ENCODE measurements at places on chromosomes 7 and 10.

- no peak for DNase-seq
Measured at GRCh38 chr10:97463363-97464132, 17.6 kb downstream of the ZDHHC16 start.

DNA sequence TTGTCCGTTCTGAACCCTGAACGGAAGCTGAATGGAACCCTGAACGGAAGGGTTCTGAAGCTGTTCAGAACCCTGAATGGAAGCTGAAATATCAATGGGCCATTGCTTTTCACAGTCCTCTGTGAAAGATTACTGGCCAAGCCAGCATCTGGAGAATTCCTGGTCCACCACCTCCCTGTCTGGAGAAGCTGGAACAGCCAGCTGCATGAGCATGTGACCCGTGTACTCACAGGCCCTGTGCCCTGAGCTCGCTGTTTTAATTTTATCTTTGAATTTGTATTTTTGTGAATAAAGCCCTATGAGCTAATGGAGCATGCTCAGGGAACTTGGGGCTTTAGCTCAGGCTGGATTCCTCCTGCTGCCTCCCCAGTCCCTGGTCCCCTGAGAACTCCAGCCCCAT is 37.2 kb downstream of the HTRA1 start:
- DNase-seq, result no peak

DNA sequence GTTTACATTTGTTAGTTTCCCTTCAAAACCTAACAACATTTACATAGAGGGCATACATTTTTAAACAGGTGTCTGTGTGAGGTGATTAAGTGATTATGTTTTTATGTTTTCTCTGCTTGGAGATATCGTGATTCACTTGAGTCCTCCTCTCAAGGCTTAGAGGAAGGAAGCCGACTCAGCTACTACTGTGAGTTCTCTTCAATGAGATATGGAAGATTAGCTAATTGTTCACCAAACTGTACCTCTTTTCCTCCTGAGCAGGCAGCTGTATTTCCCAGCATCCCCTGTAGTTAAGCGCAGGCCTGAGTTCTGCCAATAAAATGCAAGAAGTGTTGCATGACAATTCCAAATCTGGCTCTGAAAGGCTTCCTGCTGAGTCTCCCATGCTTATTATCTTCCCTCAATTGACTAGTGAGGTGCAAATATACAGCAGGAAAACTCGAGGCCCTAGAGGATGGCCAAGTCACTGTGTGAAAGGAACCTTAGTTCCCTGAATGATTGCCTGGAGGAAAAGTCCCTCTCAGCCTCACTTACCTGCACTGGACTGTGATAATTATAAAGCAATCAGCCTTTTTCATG is 528.7 kb downstream of the GRM8 start:
- no peak for DNase-seq

DNA sequence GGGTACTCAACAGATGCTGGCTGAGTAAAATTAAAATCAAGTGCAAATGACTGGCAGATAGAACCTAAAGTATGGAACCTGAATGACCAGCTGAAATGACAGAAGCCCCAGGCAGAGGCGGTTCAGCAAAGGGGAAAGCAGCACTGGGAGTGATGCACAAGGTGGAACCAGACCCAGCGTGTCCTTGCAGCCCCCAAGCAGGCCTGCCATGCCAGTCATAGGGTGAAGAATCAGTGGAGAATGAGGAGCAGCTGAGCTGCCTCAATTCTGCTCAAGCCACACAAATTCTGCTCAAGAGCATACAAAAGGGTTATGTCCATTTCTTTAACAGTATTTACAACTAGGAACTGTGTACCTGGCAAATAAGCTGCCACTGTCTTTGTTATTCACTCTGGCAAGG is 8.7 kb downstream of the ACTR1A start:
- no peak for DNase-seq

- DNase-seq, result no peak
Measured at GRCh38 chr10:60453036-60453435, 63.4 kb upstream of the ANK3 start.

- DNase-seq, result no peak
Measured at GRCh38 chr10:132065491-132066105, at the start of gene JAKMIP3. TSS of gene JAKMIP3 (plus strand) at chr10:132065946. CDS start at chr10:132104809, 38,863 bp downstream.

GRCh38 chr7:27576360-27576944 is 86.2 kb downstream of the HIBADH start:
- DNase-seq, result no peak

DNA sequence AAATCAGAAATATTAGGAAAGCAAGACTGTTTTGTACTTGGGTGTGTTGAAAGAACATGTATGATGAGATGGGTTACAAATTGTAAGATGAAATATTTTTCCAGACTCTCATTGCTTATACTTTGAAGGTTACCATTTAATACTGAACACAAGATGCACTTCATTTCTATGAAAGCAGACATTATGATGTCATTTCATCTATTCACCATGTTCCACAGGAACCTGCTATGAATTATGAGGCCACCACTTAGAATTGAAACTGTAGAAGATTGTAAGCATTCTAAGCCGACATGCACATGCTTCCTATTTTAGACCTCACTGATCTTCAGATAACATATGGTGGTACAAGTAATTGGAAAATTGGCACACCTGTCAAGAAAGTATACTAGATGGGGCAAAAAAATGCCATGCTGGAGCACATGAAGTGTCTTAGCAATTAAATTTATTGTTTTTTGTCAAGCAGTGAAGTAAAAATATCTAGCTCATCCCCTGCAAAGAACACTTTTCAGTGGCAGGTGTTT is 195.0 kb downstream of the PHF14 start:
- no peak for DNase-seq

GRCh38 chr7:142152076-142152475 is 40.6 kb downstream of the MGAM2 start:
- no peak for DNase-seq

DNA sequence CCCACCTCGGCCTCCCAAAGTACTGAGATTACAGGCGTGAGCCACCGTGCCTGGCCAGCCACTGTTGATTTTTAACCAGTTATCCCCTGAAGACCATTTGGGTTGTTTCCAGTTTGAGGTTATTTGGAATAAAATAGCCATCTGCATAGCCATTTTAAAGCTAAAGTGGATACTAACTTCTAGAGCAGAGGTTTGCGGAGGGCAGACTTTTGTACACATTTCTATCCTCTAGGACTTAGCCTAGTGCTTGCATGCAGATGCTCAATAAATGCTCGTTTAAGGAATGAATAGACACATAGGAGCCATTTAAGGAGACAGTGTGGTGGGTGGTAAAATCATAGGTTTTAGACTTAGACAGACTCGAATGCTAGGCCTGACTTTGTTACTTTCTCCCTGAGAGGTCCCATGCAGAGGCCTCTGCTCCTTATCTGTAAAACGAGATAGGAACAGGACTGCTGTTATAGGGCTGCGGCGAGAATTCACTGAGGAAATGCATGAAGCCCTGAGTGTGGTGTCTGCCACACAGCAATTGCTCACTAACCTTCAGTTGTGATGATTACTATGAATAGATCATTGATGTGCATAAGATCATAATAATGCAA is 75.9 kb downstream of the PFKFB3 start:
- DNase-seq, result no peak

DNA sequence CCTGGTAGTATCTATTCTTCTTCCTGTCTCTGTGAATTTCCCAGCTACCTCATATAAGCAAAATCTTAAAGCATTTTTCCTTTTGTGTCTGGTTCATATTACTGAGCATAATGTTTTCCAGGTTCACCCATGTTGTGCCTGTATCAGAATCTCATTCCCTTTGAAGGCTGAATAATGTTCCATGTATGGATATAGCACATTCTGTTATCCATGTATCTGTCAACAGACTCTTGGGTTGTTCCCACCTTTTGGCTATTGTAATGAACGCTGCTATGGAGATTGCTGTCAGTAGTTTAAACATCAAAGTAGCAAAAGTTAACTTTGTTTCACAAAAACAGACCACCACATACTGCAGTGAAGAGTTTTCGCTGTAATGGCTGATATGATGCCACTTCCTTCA is 99.9 kb downstream of the NSUN6 start:
- DNase-seq, result no peak

GRCh38 chr7:82317760-82318159 is 125.8 kb downstream of the CACNA2D1 start:
- DNase-seq, result no peak

DNA sequence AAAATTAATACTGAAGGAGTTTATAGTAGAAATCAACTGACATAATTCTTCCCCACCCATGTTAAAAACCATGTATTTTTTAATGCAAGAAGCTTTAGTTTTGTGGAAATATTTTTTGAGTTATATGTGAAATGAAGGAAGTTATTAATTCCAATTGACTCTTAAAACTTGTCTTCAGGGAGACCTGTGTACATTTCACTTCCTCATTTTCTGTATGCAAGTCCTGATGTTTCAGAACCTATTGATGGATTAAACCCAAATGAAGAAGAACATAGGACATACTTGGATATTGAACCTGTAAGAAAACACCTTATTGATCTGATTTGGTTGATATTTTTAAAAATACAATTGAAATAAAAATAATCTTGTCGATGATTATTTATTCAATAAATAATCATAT is 33.3 kb downstream of the CD36 start:
- DNase-seq, result no peak

DNA sequence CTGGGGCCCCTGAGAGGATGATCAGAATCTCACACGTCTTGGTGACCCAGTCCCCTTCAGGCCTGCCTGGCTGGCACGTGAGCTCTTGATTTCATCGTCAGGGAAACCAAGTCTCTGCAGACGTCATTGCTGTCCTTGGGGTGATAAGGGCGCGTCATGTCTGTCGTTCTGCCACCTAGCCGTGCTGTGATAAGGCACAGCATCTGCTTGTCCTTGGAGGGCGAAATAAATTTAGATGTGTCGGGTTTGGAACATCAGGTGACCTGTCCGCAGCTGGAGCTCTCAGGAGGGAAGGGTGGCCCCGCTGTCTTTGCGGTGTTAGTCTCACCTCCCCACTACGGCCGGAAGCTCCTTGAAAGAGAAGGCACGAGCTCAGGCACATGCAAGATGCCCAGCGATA is 129.2 kb downstream of the GRK5 start:
- DNase-seq, result no peak

GRCh38 chr7:66907731-66908130 is 13.3 kb upstream of the TMEM248 start:
- no peak for DNase-seq

DNA sequence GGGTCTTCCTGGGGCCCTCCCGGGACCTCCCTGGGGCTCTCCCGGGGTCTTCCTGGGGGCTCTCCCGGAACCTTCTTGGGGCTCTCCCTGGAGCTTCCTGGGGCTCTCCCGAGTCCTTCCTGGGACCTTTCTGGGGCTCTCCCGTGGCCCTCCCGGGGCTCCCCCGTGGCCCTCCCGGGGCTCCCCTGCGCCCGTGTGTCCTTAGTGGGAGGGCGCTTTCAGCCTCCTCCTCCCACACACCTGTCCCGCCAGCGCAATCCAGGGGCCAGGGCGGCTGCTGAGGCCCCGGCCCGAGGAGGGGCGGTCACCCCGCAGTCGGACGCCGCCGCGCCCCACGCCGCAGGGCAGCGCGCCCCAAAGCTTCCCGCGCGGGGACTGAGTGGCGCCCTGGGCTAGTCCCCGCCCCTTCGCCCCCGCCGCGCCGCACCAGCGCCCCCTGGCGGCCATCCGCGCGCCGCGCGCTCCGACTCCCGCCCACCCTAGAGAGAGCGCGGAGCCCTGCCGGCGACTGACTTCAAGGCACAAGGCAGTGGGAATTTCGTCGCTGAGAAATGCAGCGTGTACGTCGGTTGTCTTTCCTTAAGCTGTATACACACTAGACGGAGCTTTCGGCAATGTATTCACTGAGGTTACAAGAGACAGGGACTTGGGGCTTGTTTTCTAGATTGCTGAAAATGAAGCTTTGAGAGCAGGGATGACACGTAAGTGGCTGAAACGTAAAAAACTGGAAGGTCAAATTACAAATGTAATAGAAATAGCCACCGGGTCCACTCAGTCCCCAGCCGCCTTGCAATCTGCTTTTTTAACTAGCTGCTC is 47.1 kb downstream of the INSIG1 start:
- DNase-seq, result peak; percentile 65

DNA sequence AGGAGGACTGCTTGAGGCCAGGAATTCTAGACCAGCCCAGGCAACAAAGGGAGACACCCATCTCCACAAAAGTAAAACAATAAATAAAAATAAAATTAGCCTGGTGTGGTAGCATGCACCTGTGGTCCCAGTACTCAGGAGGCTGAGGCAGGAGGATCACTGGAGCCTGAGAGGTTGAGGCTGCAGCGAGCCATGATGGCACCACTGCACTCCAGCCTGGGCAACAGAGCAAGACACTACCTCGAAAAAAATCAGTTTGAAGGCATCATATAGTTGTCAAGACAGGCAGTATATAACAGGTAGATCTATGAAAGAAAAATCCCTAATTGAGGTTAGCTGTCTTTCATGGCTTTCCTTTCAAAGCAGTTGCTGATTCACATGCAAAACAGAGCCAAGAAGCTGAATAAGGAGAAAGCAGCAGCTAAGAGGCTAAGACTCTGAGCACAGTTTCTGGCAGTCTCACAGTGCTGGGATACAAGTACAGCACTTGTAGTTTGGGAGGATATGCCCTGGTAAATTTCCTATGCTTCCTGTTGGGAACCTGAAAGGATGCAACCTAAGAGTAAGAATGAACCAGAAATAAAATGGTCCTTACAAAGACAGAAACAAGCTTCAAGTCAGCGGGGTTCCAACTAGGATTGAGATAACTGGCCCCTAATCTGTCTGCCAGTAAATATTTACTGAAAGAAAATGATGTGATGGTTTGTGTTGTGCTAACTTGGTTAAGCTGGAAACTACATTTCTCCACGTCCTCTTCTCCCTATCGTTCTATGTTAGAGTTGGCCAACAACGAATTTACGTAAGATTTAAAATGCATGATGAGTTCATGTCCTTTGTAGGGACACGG is 368.5 kb upstream of the HPS1 start:
- no peak for DNase-seq

- DNase-seq, result no peak
Measured at GRCh38 chr10:29317027-29317420, 28.2 kb downstream of the LYZL1 start.

GRCh38 chr7:27244488-27245123 is 2.0 kb downstream of the EVX1 start:
- DNase-seq, result no peak

GRCh38 chr10:116728526-116729096 is 13.8 kb downstream of the HSPA12A start:
- DNase-seq, result no peak

All from D721Med (cell line).